Activated CD8-positive, alpha-beta T cell treated with anti-CD3 and anti-CD28 coated beads, Interleukin-2, amount 10 ng/mL, durations not matched to agents 7 days and 5 days (primary cell): ENCODE measurements at places on chromosomes 2 and 18. TPM values are rescaled to one million over a fixed set of nuclear protein-coding genes. Genes with fewer than 3 reads are reported as not detected.

The REG3A gene
- not detected for total RNA-seq

DNA sequence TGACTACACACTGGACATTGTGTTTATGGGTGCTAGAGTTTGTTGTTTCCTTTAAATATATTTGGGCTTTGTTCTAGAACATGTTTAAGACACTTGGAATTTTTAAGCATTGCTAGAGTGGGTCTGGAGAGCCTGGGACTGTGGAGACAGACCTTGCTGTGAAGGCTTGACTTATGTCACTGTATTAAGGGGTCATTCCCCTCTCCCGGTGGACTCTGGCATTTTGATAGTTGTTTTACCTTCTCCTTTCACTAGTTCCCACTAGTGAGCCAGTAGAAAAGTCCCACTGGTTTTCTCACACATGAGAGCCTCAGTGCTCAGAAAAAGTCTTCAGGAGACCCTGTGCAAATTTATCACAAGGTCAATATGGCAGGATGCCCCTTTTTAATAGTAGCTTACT is 18.6 kb downstream of the ADNP2 start:
- H3K36me3 ChIP-seq = peaks cover 50% of the 10 kb centered on the region
- no peak overlapping the region for H3K4me3 ChIP-seq
- no peak overlapping the region for H3K27ac ChIP-seq
- DNase-seq = no peak
- H3K27me3 ChIP-seq = no peaks in the 10 kb centered on the region

The SCN3A gene
- total RNA-seq = not detected

The IL18RAP gene
- total RNA-seq = 25.2 TPM

- DNase-seq = no peak
- no peaks in the 10 kb centered on the region for H3K4me1 ChIP-seq
- no peak overlapping the region for H3K4me3 ChIP-seq
- H3K27ac ChIP-seq = no peak overlapping the region
- H3K27me3 ChIP-seq = no peaks in the 10 kb centered on the region
Observed at GRCh38 chr2:224191465-224191864, 152.4 kb upstream of the SERPINE2 start.
